ENCODE measurements at places on chromosomes 13 and 19. TPM values are rescaled to one million over a fixed set of nuclear protein-coding genes. Genes with fewer than 3 reads are reported as not detected.

Gene ZNF534
- 0.74 TPM for total RNA-seq

DNA sequence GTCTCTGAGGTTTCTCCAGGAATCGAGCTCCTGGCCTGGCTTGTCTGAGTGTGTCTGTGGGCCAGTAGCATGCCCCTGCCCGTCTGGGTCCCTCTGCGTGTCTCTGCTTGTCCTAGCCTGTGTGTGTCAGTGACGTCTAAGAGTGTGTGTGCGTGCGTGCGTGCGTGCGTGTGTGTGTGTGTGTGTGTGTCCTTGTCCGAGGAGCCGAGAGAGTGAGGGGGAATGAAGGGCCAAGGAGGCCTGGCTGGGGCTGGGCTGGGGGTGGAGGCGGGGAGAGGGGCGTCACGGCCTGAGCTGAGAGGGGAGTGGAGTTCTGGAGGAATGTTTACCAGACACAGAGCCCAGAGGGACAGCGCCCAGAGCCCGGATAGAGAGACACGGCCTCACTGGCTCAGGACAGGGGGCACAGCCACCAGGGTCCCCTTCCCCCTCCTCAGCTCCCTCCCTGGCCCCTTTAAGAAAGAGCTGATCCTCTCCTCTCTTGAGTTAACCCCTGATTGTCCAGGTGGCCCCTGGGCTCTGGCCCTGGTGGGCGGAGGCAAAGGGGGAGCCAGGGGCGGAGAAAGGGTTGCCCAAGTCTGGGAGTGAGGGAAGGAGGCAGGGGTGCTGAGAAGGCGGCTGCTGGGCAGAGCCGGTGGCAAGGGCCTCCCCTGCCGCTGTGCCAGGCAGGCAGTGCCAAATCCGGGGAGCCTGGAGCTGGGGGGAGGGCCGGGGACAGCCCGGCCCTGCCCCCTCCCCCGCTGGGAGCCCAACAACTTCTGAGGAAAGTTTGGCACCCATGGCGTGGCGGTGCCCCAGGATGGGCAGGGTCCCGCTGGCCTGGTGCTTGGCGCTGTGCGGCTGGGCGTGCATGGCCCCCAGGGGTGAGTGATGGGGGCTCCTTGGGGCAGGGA is at the start of gene AXL:
Gene AXL, plus strand, starts transcription at position 609 of the 893 bp plus-strand sequence. Its CDS starts 170 bp downstream, at position 779.
- DNase-seq = peak; percentile 91

GRCh38 chr13:112956571-112957294 is 12.3 kb upstream of the MCF2L start:
- DNase-seq = no peak

- DNase-seq = no peak
Measured at GRCh38 chr13:25001476-25002206, 94.3 kb upstream of the PABPC3 start.

Gene RNF17
- total RNA-seq = not detected

GRCh38 chr13:112233256-112233655 is 142.9 kb upstream of the SPACA7 start:
- no peak for DNase-seq

Gene OSCAR
- total RNA-seq = 0.21 TPM

Gene MBD3L2
- not detected for total RNA-seq

DNA sequence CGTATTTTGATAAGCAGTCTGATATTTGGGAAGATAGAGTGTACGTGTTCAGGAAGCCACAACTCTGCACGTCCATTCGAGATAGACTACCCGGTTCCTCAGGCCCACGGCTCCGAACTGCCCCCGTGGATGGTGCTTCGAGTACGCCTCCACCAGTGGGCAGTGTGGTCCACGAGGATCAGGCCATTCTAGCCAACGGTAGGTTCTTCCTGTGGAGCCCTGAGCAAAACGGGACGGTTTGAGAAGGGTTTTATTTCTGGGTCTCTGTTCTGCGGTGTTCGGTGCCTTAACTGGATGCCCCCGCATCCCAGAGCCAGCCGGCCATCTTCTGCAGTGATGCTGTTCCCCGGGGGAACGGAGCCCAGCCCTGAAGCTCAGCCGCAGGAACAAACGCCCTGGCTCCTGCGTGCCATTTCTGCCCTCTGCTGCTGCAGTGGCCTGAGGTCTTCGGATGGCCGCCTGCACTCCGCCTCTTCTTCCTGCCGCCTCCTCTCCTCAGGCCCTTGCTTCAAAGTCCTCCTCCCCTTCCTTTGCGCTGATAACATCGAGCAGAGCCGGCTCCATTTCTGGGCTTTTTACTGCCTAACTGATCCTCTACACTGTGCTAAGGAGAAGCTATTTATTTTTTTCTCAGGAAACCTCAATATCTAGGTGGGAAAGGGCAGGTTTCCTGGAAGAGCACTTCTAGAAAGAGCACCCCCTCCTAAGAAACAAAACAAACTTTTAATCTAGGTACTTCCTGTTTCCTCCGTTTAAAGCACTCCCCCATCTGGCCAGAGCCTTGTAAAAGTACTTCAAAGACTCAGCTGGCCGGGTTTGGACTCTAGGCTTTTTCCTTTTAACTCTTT is 36.2 kb upstream of the SLC46A3 start:
- DNase-seq = peak; percentile 14

- no peak for DNase-seq
Measured at GRCh38 chr19:5547881-5548280, 19.9 kb downstream of the TINCR start.

GRCh38 chr19:35929876-35930275 is 6.3 kb upstream of the LRFN3 start:
- DNase-seq = no peak

DNA sequence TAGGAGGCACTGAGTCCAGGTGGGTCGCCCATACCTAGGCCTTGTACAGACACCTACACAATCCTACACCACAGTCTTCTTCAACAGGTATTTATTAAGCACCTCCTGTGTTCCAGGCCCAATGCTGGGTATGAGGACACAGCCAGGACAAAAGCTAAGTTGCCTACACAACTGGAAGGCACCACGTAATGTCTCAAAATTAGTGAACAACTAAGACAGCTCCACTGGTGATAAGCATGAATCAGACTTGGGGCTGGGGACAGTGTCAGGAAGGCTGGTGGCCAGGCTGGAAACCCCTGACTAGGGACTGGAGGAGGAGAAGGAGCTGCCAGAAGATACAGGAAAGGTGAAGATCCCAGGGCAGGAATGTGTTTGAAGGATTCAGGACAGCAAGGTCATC is 2.4 kb downstream of the SMIM24 start:
- DNase-seq = no peak

- no peak for DNase-seq
Measured at GRCh38 chr19:6011794-6012193, 33.9 kb upstream of the RANBP3 start.

Gene RDH8
- not detected for total RNA-seq

GRCh38 chr19:55305491-55305890 is 19.6 kb downstream of the TMEM150B start:
- DNase-seq = no peak

- no peak for DNase-seq
Measured at GRCh38 chr19:15216363-15216762, 15.6 kb upstream of the NOTCH3 start.

DNA sequence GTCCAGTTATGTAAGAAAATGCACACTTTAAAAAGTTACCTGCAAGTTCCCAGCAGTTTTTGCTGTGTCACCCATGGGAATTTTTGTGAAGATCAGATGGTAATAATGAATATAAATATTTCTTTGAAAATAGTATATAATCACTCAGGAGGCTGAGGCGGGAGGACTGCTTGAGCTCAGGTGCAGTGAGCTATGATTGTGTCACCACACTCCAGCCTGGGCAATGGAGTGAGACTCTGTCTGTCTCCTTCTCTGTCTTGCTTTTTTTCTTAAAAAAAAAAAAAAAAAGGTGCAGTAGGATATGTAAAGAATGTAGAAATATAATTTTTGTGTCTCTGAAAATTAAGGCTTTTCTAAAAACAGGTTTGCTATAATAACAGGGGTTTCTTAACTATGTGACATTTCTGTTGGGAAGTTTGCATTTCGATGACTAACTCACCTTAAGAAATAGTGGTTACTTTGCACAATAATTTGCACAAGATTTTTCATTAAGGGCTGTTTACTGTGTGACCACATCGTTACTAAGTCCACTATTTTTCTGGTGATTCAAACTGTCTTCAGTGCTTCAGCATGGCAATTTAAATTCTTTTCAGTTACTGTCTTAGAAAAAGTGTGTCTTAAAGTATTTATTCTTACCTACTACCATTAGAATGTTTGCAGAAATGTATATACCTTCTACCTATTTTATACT is 37.3 kb downstream of the DNAJC3 start:
- DNase-seq = no peak

Gene ZSCAN4
- total RNA-seq = not detected

GRCh38 chr19:13139633-13140311 is 10.4 kb downstream of the STX10 start:
- DNase-seq = no peak

Gene ZNF737
- total RNA-seq = 42.2 TPM

Gene FGF21
- total RNA-seq = not detected

- no peak for DNase-seq
Measured at GRCh38 chr13:35723821-35724220, 247.3 kb upstream of the MAB21L1 start.

Gene UBE2M
- total RNA-seq = 31.0 TPM

Gene NLRP4
- not detected for total RNA-seq

Gene PBX4
- 3.9 TPM for total RNA-seq

Gene BICRA
- total RNA-seq = 5.9 TPM

Gene OR7A5
- total RNA-seq = not detected

- no peak for DNase-seq
Measured at GRCh38 chr13:35822666-35823065, 308.5 kb downstream of the DCLK1 start.

- DNase-seq = no peak
Measured at GRCh38 chr13:40228496-40228895, 437.9 kb downstream of the FOXO1 start.

DNA sequence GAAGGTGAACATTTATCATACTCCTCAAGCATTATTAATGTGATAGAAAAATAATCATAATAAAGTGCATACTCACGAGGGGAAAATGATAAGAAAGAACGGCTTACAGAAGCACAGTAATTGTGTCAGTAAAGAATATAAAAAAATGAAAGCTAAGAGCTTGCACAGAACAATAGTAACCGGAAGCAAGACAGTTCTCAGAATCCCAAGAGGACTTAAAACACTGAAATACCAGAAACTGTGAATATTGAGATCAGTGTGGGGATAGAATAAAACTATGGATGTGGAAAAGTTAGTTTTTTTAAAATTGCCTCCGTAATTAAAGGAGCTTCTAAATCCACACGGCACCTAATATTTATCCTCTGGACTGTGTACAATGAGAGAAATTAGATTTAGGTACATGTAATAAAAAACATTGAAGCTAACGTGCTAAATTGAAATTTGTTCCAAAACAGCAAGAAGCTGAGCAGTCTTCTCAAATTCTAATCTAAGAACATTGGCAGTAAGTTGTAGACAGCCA is 482.7 kb downstream of the SLITRK6 start:
- DNase-seq = no peak

DNA sequence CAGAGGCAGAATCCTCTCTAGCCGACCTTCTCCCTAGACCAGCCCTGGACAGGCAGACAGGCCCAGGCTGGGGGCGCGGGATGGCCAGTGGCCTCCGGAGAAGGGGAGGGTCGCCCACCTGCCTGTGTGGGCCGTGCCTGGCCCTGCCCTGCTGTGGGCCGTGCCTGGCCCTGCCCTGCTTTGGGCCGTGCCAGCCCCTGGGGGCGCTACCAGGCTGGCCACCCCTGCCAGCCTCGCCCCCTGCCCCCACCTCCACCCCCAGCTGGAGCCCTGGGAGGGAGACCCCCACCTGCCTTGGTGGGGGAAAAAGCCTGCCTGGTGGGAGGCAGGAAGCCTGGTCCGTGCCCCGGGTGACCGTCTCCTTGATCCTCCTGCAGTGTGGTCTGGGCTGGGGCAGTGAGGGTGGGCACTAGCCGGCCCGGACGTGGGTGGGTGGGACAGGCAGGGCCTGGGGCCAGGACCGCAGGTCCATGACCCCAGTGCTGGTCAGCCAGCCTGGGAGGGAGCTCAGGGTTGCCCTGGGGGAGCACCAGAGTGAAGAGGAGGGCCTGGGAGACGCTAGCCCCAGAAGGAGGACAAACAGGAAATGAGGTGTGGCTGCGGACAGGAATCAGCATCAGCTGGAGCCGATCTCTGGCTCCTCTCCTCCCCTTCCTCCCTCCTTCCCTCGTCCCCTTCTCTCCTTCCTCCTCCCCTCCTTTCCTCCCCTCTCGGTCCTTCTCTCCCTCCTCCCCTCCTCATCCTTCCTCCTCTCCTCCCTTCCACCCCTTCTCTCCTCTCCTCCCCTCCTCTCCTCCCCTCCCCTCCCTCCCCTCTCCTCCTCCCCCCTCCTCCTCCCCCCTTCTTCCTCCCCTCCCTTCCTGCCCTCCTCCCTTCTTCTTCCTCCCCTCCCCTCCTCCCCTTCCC is 5.1 kb upstream of the MKNK2 start:
- DNase-seq = peak; percentile 65

DNA sequence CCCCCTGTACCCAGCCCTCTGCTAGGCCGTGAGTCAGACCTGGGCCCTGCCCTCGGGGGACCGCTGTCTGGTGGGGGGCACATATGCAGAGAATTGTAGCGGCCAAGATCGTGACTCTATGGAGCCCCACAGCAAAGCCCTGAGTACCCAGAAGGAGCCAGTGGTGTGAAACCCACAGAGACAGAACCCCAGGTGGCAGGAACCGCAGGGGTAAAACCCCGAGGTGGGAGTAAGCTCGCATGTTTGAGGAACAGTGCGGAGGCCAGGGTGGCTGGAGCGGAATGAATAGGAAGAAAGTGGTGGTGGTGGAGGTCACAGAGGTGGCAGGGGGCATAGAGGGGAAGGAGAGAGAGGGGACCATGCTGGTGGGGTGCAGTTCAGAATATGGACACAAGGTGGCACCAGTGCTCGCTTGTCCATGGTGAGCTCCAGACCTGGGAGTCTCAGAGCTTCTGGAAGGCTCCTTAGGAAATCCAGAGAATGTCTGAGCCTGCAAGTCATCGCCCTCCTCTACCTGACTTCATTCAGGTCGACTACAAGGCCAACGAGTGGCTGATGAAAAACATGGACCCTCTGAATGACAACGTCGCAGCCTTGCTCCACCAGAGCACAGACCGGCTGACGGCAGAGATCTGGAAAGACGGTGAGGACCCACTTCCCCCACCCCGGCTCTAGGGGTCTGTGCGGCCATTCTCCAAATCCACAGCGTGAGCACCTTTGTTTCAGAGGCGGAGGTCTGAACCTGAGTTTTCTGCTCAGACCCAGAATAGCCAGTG is 48.9 kb downstream of the MYH14 start:
- DNase-seq = no peak

DNA sequence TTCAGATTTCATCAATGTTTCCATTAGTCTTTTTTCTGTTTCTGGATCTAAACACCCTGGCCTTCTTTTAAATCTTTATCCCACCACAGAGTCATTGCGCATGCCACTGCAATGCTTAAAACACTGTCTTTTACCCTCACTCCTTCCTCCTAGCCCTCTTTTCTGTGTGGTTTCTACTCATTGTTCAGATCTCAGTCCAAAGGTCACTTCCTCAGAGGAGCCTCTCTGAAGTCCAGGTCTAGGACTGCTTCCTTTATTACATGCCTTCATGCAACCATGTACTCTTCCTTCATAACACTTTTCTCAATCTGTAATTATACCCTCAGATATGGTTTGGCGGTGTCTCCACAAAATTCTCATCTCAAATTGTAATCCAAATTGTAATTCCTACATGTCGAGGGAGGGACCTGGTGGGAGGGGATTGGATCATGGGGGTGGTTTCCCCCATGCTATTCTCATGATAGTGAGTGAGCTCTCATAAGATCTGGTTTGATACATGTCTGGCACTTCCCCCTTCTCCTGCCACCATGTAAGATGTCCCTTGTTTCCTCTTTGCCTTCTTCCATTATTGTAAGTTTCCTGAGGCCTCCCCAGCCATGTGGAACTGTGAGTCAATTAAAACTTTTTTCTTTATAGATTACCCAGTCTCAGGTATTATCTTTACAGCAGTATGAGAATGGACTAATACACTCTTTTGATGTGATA is 808.9 kb downstream of the DIAPH3 start:
- no peak for DNase-seq

- no peak for DNase-seq
Measured at GRCh38 chr13:99085139-99085807, 107.4 kb upstream of the DOCK9 start.

All from urinary bladder (tissue), 4 donors.